Pulmonary artery endothelial cell (primary cell): ENCODE measurements at places on chromosomes 4 and X. TPM values are rescaled to one million over a fixed set of nuclear protein-coding genes. Genes with fewer than 3 reads are reported as not detected.

Gene TAF7L
- total RNA-seq: 0.88 and 1.2 TPM in 2 replicates

Gene STOX2
- total RNA-seq: 0.07 and 0.14 TPM in 2 replicates

Gene FRAS1
- 8.6 and 26.8 TPM in 2 replicates for total RNA-seq

Gene SLC2A9
- 0.92 and 1.1 TPM in 2 replicates for total RNA-seq

Gene SPATA4
- total RNA-seq: not detected in 2 replicates

Gene HCCS
- 38.9 and 39.3 TPM in 2 replicates for total RNA-seq

DNA sequence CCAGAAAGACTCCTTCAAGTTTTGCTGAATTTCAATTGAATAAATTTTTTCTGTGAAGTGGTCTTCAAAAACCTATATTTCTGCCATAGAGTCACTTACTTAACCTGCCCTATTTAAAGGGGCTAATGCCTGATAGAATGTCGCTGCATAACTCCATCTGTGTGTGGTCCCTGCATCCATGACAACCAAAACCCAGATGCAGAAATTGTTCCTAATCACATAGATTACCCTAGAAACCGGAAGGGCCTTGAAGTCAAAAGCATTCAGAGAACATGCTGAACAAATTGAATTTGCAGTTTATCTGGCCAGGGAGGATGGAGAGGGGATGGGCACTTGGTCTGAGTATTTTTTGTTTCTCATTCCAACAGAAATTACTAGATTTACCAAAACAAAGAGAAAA lies 1.5 kb upstream of the PARM1 start:
- no peak for DNase-seq

GRCh38 chr4:170623899-170624298 lies 534.1 kb upstream of the AADAT start:
- DNase-seq: no peak

- DNase-seq: no peak
Measured at GRCh38 chrX:129818123-129818522, 25.6 kb downstream of the ZDHHC9 start.

- DNase-seq: no peak
Measured at GRCh38 chr4:147826288-147826646, 94.4 kb downstream of the ARHGAP10 start.

DNA sequence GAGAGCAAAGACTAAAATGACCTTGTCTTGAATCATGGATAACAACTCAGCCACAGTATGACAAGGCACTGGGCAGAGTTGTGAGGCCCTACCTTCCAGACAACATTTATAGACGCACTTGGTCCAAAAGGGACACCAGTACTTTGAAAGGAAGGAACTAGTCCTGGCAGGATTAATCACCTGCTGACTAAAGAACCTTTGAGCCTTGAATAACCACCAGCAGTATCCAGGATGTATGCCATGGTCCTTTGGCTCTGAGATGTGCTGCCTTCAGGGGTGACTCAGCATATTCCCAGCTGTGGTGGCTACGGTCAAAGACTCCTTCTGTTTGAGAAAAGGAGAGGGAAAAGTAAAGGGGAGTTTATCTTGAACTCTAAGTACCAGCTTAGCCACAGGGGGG lies 118.1 kb upstream of the PRR32 start:
- DNase-seq: no peak

GRCh38 chr4:168511780-168512489 lies 15.1 kb downstream of the PALLD start:
- DNase-seq: no peak

GRCh38 chrX:46686003-46686645 lies 72.8 kb downstream of the SLC9A7 start:
- DNase-seq: no peak

- no peak for DNase-seq
Measured at GRCh38 chrX:24282381-24283126, 31.3 kb downstream of the SUPT20HL2 start.

- no peak for DNase-seq
Measured at GRCh38 chr4:15416357-15417232, 11.2 kb upstream of the C1QTNF7 start.

GRCh38 chr4:118363166-118363565 lies 10.4 kb upstream of the PRSS12 start:
- no peak for DNase-seq

DNA sequence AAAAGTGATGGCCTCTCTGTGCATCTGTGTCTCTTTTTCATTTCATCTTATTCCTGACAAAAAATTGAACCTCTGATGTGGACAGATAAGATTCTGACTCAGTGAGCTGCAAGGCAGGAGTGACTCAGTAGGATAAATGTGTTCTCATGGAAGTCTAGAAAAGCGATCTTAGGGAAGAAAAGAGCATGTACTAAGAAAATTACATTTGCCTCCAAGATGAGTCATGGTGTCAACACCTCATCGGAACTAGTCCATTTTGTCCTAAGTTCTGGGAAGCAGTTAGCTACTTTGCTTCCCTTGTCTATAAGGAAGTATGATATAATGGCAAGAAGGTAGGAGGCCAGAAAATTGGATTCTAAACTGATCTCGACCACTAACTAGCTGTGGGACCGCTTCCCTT lies 83.5 kb upstream of the AFF2 start:
- no peak for DNase-seq

GRCh38 chr4:12555011-12555410 lies 929.1 kb downstream of the RAB28 start:
- no peak for DNase-seq

DNA sequence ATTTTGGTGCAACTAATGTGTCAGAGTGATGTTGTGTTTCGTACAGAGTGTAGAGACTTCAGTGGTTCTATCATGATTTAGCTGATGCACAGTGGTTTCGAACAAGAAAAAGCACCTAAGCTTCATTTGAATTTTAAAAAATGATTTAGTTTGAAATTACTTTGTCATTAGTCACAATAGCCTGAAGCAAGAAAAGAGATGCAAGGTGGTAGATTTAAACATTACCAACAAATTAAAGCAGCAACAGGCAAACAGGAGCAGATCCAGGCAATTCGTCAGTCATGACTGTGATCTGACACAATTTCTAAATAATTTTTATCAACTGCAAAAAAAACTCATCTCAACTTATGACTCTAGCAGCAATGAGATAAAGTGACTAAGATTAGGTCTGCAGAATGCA lies 24.6 kb upstream of the COX7B2 start:
- DNase-seq: no peak

DNA sequence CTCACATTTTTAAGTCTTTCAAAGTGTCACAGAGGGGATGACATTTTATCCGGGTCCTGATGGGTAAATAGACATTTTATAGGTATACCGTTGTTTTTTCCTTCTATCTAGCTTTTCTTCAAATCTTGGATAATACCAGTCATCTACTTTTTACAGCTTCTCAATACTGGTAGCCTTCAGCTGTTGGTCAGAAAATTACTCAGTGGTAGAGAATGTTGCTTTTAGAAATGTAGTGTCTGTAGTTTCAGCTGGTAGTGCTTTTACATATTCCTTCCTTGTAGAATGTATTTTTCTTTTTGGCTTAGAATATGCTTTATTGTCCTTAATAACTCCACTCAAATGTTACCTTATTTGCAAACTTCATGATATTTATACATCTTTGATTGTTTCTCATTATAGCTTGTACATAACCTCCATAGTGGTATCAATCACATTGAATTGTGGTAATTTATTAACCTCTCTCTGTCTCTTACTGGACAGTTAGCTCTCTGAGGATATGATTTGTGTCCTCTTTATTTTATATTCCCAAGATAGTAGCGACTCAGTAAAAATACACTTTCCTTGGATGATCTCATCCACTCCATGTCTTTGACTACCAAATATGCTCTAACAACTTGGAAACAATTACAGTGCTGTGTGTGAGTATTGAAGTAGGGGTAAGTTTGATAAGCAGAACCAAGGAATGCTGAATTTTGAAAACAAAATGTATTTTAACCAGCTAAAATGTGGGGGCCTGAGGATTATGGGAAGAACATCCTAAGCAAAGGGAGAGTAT lies 53.8 kb downstream of the RAP1GDS1 start:
- no peak for DNase-seq
